Activated T-helper 1 cell treated with anti-CD3 and anti-CD28 coated beads, Interleukin-12 subunit alpha, Interleukin-12 subunit beta, Interleukin-2, Interleukin-4 antibody, amounts not matched to agents 30 ng/mL and 10 ng/mL and 1 ng/mL, durations not matched to agents 14 hours and 24 hours and 36 hours (primary cell): ENCODE measurements at places on chromosomes 4 and X.

DNA sequence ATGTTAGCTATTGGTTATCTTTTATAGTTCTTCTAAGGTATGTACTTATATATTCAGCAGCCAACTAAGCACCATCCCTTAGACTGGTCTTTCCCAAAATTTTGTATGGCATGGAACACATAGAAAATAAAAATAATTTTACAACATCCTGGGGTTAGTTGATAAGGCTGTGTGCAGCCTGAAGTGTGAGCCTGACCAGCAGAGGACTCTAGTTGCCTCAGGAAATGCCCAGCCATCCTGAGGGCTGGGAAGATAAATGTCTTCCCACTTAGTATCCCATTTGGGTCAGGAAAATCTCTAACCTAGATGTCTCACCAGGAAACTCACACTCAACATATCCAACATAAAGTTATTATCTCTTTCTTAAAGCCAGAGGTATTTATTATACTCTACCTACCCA is 251.4 kb upstream of the POF1B start:
- DNase-seq: no peak

- no peak for DNase-seq
Observed at GRCh38 chrX:16931371-16931770, 15.1 kb upstream of the REPS2 start.

DNA sequence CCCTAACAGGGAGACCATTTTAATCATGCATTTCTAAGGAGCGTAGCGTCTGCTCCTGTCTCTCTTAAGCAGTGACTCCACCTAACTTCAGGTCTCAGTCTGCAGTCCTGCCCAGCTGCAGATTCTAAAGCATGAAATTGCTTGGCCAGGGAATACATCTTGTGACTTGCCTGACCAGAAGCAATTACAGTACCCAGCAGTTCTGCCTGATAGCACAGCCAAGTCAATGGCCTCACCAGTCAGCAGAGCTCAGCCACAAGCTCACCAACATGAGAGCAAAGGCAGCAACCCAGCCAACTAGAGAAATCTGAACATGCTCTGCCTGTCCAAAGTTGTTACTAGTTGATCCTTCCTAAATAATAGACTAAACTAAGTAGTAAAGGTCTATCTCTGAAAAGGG is 2011.9 kb upstream of the PCDH10 start:
- no peak for DNase-seq

- no peak for DNase-seq
Observed at GRCh38 chr4:149294601-149295000, 521.0 kb downstream of the IQCM start.

- DNase-seq: no peak
Observed at GRCh38 chr4:137694138-137694537, 161.8 kb upstream of the PCDH18 start.

- no peak for DNase-seq
Observed at GRCh38 chr4:76722838-76723237, 175.1 kb downstream of the SOWAHB start.

- no peak for DNase-seq
Observed at GRCh38 chrX:46184749-46185148, 360.5 kb downstream of the ZNF674 start.

DNA sequence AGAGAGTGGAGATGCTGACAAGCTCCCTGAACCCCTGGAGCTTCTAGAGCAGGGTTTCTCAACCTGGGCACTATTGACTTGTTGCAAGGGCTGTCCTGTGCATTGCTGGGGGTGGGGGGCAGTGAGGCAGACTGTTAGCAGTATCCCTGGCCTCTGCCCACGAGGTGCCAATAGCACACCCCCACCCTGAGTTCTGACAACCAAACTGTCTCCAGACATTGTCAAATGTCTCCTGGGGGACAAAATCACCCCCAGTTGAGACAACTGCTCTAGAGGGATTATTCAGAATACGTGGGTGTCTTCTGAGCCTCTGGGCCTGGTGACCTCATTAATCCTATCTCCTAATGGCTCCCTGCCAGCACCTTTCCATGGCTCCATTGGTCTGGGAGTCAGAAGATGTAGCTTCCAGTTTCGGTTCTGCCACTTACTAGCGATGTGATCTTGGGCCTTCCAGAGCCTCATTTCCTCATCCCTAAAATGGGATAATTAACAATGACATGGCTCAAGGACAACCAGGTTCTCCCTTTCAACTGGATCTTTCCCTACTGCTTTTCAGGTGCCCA is 17.6 kb upstream of the PJA1 start:
- DNase-seq: no peak

DNA sequence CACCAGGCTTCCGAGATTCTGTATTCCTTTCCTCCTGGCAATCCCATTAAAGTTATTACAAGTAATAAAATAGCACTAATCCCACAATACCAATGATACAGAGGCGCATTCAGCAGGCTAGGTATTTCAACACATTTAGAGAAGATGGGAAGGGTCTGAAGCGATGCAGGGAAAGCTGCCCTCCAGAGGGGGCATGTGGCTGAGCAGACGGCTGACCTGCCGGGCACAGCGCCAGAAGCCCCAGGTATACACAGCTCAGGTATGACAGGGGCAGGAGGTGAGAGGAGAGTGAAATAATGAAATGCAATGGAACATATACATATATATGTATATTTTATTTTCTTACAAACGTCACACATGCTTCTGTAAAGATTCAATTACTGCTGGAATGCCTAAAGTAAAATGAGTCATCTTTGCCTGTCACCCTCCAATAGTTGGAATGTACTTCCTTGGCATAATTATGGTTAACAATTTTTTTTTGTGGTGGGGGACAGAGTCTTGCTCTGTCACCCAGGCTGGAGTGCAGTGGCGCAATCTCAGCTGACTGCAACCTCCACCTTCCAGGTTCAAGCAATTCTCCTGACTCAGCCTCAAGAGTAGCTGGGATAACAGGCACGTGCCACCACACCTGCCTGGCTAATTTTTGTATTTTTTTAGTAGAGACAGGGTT is 21.3 kb upstream of the CDKN2AIP start:
- DNase-seq: no peak

DNA sequence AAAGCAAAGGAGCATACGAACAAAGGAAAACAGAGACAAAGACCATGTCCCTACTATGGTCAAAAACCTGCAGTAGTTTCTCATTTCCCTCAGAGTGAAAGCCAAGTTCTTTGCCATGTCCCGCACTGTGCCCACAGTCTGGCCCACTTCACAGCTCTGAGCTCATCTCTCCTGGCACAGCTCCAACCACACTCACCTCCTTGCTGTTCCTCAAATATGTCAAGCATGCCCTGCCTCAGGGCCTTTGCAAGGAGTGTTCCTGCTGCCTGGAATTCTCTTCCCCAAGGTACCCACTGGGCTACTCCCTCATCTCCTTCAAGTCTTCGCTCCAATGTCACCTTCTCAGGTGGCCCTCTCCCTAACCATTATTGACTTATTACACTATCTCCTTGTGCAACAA is 72.1 kb downstream of the COX18 start:
- DNase-seq: no peak

DNA sequence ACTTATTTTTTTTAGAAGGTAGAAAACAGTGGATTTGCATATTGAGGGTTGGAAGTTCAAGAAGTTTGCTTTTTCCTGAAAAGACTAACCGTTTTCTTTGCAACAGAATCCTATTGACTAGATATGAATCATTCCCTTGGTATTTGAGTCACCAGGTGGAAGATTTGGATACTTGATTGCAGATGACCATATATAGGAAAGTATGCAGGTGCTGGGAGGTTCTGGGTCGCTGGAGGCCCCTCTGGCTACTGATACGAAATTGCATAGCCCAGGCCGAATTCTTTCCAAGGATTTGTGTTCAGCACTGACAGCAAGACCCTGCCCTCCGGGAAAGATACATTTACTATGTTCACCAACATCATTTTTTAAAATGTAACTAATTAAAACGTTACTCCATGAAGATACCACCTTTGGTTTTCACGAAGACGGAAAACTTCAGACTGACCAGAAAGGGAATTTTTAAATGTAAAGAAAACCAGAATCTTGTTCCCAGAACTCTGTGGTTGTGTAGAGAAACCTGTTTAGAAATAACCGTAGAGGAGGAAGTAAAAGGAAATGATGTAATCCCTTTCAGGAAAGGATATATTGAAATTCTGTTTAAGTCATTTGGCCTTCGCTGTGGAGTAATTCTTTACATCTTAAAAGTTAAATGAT is 946 bp downstream of the ANXA3 start:
- DNase-seq: no peak

DNA sequence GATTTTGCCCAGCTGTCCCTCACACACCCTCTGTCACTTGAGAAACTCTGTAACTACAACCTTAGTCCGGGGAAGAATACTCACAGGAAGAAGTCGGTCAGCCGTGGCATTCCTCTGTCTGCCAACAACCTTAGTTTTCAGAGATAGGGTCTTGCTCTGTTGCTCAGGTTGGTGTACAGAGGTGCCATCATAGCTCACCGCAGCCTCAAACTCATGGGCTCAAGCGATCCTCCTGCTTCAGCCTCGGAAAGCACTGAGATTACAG is 12.2 kb upstream of the SPCS3 start:
- no peak for DNase-seq

DNA sequence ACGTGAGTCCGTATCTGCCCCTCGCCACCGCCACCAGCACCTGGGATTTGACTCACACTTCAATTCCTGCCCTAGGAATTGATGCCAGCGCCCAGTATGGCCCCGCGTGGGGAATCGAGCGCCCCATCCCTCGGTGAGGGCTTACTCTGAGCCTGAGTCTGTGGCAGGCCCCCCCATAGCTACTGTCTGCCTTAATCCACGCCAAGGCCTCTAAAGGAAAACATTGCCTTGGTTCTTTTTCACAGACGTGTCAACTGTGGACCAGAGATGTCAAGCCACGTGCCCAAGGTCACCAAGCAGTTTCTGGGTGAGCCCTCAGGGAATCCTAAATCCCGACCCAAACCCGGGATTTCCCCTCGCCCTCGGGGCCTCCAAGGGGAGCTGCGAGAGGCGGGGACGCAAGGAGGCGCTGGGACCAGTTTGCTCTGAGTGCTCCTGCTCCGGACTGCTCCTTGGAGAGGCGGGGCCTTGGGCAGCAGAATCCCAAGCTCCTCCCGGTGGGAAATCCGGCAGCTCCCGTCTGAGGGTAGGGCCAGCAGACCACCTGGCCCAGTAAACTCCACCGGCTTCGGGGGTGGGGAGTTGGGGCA is 12.9 kb downstream of the MSX1 start:
- DNase-seq: no peak

DNA sequence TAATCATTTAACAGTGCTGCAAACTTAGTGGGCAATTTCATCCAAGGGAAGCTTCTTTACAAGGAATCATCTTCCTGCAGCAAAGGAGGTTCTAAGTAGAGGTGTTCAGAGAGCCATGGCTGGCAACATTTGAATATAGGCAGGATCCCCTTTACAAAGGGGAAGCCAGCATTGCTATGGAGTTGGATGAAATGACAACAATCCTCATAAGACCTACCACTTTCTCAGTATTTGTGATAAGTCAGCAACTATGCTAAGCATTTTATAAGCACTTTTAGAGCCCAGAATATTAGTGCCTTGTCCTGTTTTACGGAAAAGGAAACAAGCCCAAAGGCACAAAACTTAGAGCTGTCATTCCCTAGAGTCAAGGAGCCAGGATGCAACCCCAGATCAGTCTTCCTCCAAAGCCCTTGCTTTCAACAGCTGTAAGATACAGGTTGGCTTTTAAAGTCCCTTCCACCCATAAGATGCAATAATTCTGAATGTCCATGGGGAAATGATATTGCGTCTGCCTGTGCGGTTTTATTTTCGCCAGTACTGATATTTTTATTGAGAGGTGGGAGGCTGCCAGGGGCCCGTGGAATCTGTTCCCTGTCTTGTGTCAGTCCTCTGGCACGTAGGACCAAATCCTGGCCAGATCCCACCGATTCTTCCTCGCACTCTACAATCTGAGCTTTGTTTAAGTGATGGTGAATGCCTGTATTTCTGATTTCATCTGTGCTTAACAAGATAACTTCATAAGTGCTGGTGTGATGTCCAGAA is 59.1 kb downstream of the SMIM20 start:
- no peak for DNase-seq

- DNase-seq: no peak
Observed at GRCh38 chr4:98891478-98892337, 37.2 kb downstream of the EIF4E start.

DNA sequence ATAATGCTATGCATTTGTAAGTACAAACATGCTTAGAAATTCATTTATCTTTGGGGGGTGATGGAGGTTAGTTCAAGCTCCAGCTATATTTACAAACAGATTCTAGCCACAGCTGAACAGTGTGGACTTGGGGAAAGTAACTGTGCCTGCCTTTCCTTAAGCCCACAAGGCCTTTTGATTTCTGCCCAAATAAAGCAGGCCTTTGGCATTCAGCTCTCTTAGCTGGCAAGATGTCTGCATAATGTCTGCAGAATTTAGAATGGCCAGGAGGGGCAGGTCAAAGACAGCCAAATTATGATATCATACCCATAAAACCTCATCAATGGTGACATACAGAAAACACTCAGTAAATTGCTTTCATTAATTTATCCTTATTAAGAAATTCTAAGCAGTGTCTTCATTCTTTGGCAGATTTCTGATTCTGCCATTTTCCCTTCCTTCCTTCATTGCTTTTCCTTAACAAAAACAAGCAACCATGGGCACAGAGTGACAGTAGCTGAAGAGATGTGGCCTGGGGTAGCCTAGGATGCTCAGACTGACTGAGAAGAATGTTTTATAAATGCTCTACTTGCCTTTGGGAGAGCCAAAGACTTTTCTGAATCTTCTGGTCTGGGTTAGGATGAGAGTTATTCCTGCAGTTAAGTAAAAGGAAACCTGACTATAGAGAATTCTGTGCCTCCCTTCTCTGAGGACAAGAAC is 538.7 kb upstream of the NR3C2 start:
- no peak for DNase-seq

DNA sequence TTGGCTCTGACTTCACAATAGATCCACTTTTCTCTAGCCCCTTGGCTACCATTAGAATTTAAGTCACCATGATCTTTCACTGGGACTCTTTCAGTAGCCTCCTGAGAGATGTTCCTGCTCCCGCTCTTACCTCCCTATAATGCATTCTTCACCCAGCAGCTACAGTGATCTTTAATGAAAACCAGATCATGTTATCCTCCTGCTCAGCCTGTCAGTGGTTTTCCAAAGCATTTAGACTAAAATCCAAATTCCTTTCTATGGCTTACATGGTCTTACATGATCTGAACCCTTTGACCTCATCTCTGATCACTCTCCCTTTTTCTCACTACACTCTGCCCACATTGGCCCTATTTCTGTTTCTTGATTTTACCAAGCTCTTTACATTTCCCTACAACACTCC is 18.3 kb upstream of the RPS6KA3 start:
- DNase-seq: no peak

GRCh38 chrX:49845701-49846403 is 16.7 kb downstream of the PAGE4 start:
- DNase-seq: no peak

GRCh38 chr4:25160714-25161592 is 704 bp upstream of the SEPSECS start:
- no peak for DNase-seq

DNA sequence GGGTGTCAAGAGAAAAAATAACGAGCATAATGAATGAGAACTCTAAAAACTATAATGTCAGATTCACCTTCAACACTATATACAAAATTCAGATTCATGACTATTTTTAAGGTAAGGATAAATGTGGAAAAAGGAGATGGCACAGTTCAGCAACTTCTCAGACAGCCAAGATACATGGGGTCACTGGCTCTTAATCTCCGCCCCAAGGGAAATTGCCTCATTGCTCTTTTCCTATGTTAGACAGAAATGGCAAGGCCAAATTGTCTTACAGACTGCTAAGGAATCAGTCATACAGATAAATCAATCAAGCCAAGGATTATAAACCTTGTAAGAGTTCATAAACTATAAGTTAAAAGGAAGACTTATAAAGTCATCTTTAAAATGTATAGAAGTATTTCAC is 183.4 kb downstream of the OPHN1 start:
- DNase-seq: no peak

- DNase-seq: no peak
Observed at GRCh38 chrX:17878028-17878670, 17.1 kb upstream of the RAI2 start.

- no peak for DNase-seq
Observed at GRCh38 chr4:83362492-83363329, 28.1 kb upstream of the HPSE start.
